HAP-1 (cell line): ENCODE measurements at places on chromosomes 1 and 21.

DNA sequence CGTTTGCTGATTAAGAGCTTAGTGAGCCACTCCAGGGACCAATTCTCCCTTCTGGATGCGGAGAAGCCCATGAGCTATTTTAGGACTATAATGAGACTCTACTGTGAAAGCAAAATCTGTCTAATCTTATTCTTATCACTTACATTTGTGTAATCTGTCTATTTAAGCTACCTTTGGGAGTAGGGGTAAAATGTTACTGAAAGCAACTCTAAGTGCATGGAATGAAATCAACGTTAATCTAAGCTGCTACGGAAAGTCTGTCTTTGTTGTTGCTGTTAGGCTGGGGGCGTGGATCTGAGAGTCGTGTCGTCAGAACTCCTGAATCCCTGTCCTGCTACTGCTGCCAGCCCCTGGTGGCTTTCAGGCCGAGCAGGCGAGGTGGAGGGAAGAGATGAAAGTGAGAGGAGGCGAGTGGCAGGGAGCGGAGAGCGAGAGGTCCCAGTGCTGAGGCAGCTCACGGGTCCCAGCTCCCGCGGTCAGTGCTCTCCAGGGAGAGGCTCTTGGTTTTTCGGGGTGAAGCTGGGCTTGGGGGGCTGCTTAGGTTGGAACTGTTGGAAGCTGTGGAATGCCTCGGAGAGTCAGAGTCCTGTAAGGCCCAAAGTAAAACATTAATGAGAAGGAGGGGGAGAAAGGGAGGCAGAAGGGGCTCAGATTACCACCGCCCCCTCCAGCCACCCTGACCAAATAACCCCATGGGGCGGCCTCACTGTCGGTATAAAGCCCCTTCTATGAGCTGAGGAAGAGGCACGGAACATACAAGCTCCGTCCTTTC is 53.9 kb downstream of the COQ8A start:
- no peak for DNase-seq

DNA sequence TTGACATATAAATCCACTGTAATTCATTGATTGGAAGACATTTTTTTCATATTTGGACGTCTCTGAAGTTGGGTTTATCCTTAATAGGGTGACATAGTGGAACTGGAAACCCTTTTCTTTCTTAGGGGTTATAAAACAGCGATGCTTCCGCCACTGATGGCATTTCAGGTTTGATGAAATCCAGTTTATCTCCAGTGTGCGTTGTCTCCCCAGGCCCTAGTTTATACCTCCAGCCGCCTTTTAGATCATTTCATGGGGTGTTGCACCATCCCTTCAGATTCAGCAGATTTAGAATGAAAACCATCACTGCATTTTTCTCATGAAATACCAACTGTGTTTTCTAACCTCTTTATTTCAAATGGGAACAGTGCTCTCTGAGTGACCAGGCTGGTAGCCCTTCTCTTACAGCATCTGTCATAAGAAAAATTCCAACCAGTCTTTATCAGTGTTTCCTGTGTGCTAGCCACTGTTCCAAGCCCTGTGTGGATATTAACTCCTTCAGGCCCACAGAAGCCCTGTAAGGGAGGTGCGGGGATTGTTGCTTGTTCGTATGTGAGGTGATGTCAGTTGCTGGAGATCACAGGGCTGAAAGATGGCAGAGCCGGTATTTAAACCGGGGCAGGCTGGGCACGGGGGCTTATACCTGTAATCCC is 19.0 kb downstream of the H6PD start:
- DNase-seq = no peak

DNA sequence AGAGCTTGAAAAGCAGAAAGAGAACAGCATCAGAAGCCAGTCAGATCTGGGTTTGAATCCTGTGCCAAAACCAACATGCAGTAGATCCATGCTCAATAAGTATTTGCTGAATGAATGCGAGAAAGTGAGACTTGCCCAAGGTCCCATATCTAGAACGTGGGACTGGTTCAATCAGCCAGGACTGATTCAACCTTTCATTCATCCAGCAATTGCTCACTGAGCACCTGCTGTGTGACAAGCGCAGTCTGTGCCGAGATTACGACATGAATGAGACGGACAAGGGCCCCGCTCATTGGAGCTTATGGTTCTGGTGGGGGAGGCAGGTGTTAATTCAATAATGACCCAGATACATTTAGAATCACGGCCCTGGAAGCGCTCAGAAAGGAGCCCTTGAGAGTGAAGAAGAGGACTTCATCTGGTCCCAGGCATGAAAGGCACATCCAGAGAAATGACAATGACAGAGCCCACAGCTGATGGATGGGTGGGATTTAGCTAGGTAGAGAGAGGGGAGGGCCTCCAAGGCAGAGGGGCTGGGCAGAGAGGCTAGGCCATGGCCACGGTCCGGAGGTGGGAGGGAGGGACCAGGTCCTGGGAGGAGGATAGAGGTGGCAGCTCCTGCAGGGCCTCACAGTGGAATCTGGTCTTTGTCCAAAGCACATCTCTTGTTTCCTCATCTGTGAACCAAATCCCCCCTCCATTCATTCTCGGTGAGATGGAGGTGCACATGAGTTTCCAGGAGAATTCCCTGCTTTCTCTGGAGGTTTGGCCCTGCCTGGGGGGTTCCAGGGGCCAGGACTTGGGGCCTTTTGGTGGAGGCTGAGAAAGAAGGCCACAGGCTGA is 4.2 kb upstream of the FAM131C start:
- DNase-seq = no peak

DNA sequence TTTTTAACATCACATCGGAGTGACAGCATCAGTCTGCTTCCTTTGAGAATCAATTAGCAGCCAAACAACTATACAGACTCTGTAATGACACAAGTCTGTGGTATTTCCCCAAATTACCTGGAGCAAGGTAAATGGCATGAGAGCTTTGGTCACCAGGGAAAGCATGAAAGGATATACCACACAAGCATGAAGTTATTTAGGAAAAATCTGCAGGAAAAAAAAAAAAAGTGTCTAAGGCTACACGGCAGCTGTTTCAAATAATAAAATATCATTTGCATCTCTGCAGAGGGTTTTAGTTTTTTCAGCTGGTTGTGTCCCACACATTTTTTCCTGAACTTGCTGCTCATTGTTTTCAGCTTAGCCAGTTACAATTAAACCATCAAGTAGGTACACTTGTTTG is 234.7 kb downstream of the TTLL7 start:
- no peak for DNase-seq

GRCh38 chr1:94362466-94363058 is 55.6 kb upstream of the ABCD3 start:
- DNase-seq = no peak

DNA sequence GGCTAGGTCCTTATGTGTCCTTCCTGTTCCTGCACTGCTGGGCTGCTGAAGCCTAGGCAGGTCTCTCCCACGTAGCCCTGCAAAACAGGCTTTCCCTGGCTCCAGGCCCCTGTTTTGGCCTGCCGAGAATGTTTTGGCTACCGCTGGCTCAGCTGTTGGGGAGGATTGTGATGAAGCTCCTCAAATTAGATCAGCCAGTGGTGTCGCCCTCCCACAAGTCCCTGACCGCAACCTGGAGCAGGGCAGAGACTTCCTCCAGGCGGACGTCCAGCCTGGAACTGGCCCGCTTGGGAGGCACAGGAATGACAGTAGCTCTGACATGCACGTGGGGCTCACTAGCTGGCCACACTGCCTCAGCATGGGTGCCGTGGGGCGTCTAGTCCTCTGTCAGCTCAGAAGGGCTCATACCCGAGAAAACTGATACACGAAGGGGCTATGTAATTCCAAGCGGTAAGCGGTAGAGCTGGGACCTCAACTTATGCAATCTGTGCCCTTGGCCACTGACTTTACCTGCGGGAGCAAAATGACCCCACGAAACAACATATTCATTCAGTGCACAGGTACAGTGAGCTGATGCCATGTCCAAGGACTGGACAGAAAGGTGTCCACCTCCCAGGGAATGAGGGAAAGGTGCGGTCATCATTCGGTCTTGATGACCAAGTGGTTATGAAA is 26.6 kb downstream of the DHRS3 start:
- no peak for DNase-seq

- no peak for DNase-seq
These were observed 37.2 kb upstream of the AGO1 start for GRCh38 chr1:35845766-35846165.

DNA sequence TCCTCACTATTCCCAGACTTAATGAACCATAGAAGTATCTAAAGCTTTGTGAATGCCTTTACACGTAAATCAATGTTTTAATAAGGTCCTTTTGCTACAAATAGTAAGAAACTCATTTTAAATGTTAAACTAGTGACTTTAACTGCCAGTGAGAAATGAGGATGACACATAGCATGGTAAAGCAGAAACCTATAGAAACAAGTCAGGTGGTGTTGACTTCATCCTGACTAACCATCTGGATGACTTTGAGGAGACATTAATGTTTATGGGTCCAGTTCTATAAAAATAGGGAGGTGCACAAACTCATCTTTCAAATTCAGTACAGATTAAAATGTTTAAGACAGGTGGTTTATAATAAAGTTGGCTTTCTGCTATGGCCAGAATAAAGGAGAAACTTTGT is 85.4 kb downstream of the COLGALT2 start:
- no peak for DNase-seq

DNA sequence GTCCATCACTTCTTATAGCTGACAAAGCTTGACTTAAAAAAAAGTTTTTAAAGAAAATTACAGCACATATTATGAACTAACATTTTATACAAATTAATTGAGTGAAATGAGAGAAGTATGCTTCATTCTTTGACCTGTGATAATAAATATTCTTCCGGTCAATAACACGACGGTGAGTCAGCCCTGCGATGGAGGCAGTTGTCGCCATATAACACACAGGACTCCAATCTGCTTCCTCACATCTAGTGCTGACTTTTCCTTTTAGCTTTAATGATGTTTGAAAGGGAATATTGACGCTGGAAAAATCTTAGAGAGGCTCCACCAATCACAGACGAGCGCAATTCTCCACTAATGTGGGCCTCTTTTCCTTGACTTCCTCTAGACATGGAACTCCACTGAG is 166.9 kb upstream of the C1orf21 start:
- DNase-seq = no peak

GRCh38 chr1:25875154-25875855 is at the start of gene PAQR7:
Gene PAQR7, minus strand, starts transcription at chr1:25875708. Its CDS starts 11,869 bp downstream, at chr1:25863839.
- peak; percentile 55 for DNase-seq

DNA sequence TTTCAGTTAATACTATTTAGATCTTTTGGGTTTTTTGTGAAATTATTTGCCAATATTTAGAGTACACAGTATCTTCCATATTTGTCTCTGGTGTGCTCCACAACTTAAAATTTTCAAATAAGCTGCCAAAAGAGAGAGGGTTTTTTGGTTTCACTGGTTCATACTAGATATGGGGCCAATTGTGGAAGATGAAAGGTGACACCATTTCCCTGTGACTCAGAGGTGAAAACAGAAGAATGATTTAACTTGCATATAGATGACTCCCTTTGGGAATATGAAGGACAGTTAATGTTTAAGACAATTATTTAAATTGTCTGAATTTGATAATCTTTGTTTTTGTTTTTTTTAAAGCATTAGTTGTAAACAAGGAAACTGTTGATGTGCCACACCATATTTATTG is 37.5 kb downstream of the IVNS1ABP start:
- DNase-seq = no peak

GRCh38 chr1:242412921-242413320 is 111.6 kb downstream of the PLD5 start:
- no peak for DNase-seq

DNA sequence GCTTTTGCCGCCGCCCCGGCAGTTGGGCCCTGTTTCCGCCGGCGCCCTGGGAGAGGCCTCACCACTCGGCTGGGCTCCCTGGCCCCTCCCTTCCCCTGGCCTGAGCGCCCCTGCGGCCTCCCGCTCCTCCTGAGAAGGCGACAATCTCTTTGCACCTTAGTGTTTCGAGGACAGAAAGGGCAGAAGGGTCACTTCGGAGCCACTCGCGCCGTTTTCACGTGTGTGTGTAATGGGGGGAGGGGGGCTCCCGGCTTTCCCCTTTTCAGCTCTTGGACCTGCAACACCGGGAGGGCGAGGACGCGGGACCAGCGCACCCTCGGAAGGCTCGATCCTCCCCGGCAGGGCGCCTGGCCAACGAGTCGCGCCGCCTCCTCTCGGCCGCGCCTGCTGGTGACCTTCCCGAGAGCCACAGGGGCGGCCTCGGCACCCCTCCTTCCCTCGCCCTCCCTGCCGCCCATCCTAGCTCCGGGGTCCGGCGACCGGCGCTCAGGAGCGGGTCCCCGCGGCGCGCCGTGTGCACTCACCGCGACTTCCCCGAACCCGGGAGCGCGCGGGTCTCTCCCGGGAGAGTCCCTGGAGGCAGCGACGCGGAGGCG is 432 bp upstream of the SIM2 start:
- peak; percentile 28 for DNase-seq

GRCh38 chr1:24764848-24765247 is 19.6 kb downstream of the CLIC4 start:
- no peak for DNase-seq

DNA sequence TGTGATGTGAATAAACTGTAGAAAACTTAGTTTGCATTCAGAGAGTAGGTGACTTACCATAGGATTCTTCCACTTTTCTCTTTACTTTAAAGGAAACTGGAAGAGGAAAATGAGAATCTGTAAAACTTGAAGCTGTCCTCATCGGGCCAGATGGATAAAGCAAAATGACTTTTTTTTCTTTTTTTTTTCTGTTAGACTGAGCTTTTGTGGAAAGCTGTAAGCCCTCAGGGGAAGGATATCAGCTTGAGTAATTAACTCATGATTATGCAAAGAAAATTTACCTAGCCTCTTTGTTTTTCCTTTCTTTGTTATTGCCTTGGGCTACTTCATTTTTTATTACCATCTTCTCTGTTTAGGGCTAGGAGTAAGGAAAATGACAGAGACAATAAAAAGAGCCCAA is 53.4 kb downstream of the DPH5 start:
- no peak for DNase-seq

DNA sequence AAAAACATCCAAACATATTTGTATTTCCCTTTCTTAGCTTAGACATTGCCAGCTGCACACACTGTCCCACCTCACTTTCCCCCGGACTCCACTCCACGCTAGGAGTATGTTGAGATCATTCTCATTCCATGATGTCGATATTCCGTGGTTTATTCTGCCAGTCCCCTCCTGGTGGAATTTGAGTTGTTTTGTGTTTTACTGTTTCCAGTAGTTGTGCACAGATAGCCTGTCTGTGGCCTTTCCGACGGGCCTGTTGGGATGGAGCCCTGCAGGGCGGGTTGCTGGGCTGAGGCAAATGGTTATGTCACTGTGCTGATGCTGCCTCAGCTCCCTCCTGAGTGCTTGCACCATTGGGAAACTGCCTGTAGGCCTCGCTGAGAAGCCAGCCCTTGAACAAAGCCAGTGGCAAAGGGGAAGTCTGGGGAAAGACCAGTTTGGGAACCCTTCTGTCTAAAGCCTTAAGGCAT is 12.8 kb downstream of the TRAPPC10 start:
- DNase-seq = no peak

- no peak for DNase-seq
These were observed 391.6 kb downstream of the PBX1 start for GRCh38 chr1:164950541-164950986.

- DNase-seq = peak; percentile 51
These were observed 2.4 kb downstream of the PLPP3 start for GRCh38 chr1:56576880-56577405.
